GM04503 (cell line): ENCODE measurements at places on chromosomes 3 and 15.

DNA sequence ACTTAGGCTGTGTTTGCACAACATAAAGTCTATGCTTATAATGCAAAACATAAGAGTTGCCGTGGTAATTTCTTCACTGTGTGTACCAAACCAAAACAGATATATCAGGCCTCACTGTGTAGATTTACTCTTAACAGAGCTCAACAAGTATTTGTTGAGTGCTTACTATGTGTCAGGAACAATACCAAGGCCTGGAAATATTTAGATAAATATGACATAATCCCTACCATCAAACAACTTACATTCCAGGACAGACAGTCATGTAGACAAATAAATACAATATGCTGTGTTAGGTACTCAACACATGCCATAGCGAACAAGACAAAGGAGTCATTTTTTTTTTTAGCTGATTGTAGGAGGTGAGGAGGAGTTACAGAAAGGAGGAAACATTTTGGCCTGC lies 554.0 kb downstream of the NSUN3 start:
- no peak for DNase-seq

DNA sequence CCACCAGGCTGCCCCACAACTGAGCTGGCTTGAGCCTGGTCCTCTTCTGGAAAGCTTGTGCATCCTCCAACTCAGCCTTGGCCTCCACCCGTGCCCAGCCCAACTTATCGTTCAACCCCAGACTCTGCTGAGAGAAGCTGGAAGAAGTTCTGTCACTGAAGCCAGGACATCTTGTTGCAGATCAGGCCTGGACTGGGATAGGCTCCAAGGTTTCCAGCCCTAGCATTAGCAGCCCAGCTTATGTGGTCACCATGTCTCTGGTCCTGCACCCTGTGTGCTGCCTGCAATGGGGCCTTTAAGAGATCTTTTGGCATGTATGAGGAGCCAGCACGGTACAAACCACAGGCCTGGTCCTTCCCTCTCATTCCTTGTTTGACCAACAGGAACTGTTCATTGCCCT lies 15.2 kb upstream of the CAMP start:
- no peak for DNase-seq

DNA sequence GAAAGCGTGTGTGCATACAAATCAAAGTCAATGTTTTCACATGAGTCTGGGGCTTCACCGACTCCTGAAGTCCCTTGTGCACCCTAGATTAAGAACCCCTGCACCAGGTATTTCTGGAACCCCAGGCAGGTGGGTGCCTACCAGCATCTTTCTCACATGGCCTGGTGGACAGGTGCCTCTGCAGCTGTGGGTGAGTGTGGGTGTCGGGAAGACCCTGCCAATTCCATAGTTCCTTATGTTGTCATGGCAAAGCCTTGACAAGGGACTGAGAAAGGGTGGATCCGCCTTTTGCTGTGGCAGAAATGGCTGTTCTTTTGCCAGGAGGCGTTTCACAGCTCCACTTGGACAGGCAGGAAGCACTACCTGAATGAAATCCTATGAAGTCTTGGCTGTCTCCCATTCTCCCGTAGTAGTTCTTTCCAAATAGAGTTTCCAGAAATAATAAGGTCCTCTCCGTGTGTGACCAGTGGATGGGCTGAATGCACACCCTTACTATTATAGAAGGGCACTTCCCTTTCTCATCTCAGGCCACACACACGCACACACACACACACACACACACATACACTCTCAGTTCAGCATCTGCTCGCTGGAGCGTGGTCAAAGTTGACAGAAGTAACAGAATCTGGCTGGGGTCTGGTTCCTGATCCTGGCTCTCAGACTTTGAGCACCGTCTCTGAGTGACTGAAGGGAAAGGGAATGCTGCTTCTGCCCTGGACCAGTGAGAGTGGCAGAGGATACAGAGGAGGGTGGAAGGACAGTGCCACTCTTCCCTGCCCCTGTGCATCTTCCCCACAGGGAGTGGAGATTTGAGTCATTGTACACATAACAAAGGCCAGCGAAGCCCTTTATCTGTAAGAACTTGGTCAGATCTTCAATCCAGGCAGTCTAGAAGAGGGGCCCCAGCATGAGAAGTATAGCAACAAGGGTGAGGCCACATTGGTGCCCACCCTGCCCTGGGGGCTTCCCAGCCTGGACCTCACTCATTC lies 38.7 kb downstream of the PDIA5 start:
- DNase-seq, result no peak

DNA sequence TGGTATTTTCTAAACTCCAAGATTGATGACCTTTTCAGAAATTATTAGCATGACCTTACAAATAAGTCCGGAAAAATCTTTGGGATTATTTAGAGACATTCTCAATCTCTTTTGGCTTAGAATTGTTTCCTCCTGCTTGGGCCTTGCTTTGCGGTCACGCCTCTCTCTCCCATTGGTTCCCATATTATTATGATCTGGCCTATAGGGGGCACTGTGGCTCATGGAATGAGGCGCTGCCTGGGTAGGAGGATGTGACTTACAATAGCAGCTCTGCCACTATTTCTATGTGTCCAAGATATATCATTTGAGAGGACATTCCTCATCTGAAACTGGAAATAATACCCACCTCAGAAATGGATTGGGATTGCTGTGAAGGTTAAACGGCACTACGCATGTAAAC lies 464.9 kb downstream of the MFSD1 start:
- DNase-seq, result no peak

DNA sequence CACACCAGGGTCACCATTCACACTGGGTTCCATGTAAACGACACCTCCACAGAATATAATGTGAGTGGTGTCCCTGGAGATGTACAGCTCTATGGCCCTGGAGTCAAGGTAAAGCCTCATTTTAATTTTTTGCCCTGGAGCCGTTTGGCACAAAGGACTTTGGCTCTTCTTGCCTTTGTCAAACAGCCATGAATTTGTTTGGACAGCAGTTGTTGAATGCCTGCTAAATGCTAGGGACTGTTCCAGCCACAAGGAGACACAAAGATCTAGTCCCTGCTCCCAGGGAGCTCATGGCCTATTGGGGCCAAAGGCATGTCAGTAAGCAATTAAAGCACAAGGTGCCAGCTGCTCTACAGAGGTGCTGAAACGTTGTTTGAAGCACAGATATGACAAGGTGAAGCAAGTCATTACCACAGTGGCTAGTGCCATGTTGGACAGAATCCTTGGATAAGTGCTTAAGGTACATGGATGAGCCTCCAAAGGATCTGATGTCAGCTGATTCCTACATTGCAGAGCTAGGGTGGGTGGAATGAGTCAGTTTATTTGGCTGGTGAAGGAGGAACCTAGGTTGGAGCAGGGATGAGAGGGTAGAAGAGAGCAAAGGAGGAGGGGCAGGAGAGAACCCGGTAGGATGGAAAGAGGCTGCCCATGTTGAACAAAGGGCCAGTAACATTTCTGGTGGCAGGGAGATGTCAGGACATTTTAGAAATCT lies 171.9 kb upstream of the CTDSPL start:
- no peak for DNase-seq

GRCh38 chr15:75720297-75720696 lies 7.6 kb upstream of the CSPG4 start:
- DNase-seq, result no peak

DNA sequence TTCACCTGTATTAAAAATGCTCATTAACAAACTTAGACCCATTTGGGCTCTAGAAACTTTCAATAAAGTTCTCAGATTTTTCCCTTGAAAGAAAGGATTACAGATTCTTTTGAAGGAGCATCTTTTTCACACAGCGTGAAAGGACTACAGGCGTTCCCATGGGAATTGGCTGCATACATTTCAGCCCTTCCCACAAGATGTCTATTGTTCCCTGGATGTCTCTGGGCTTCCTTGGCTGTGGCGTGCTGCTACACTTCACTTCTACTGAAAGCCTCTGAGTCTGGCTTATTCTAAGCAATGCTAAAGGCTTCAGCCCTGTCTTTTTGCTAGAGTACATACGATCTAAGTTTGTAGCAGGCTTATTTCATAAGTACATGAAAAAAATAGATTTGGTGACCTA lies 1.4 kb downstream of the VEPH1 start:
- no peak for DNase-seq

- DNase-seq, result no peak
Observed at GRCh38 chr3:33474896-33475295, 34.7 kb upstream of the UBP1 start.

- DNase-seq, result no peak
Observed at GRCh38 chr3:42698216-42698910, 4.2 kb downstream of the HHATL start.
